ENCODE measurements at places on chromosomes 6 and 20. TPM values are rescaled to one million over a fixed set of nuclear protein-coding genes. Genes with fewer than 3 reads are reported as not detected.

DNA sequence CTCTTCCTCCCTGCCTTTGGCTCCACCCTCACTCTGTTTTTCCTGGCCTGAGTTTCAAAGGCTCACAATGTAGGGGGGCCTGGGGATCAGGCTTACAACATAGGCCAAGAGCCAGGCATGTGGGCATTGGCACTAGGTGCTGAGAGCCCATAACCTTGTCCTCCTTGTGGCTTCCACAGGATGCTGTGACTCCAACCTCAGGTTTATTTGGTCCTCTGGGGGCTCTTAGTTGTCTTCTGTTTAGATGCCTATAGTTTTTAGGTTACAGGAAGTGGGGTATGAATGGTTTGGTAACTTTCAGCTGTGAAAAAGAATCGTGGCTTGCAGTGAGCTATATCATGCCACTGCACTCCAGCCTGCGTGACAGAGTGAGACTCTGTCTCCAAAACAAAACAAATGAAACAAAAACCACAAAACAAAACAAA, 25.6 kb downstream of the MMP24 start:
- no peaks in the 10 kb centered on the region for H3K27me3 ChIP-seq
- no peak overlapping the region for H3K4me3 ChIP-seq
- no peak overlapping the region for H3K27ac ChIP-seq
- H3K36me3 ChIP-seq, result no peaks in the 10 kb centered on the region

BMP6 gene
- 1.6 TPM for total RNA-seq

DNA sequence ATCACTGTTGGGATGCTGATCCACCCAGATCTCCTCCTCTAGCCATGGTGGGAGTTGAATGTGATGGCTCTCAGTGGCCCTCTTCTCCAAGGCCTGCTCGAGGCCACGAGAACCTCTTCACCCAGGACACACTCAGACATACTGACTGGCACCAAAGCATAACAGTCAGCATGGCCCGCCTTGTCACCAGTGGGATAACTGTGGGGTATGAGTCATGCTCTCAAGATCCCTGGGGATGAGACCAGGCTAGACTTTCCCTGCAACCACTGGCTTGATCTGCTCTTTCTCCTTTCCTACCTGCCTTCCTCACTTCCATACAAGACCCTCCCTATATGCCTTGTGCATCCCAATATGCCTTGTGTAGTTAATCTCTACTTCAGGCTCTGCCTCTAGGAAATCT, 66.8 kb downstream of the RIN2 start:
- no peak for DNase-seq
- no peaks in the 10 kb centered on the region for H3K27me3 ChIP-seq
- H3K4me1 ChIP-seq, result no peaks in the 10 kb centered on the region
- H3K36me3 ChIP-seq, result no peaks in the 10 kb centered on the region

DNA sequence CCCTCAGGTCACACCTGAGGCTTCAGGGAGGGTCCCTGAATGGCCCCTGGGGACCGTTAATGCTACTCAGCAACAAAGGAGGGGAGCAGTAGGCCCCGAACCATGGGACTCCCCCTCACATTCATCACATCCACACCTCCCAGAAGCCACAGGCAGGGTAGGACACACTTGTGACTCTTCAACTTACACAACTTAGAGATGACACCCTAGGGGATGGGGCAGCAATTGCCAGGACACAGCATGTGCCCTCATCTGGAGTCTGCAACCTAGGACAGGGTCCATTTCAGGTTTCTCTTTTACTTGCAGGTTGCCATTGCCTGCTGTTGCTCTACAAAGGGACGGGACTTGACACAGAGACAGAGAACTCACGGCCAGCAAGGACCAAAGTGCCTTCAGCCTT, 770 bp downstream of the ULBP3 start:
- DNase-seq, result no peak
- no peak overlapping the region for H3K4me3 ChIP-seq
- H3K4me1 ChIP-seq, result peaks cover 9% of the 10 kb centered on the region
- no peaks in the 10 kb centered on the region for H3K27me3 ChIP-seq
- H3K36me3 ChIP-seq, result no peaks in the 10 kb centered on the region
- H3K27ac ChIP-seq, result no peak overlapping the region

- peaks cover 12% of the 10 kb centered on the region for H3K4me1 ChIP-seq
- no peaks in the 10 kb centered on the region for H3K27me3 ChIP-seq
- no peaks in the 10 kb centered on the region for H3K36me3 ChIP-seq
Measured at GRCh38 chr6:89828988-89829471, 650 bp upstream of the CASP8AP2 start.

DNA sequence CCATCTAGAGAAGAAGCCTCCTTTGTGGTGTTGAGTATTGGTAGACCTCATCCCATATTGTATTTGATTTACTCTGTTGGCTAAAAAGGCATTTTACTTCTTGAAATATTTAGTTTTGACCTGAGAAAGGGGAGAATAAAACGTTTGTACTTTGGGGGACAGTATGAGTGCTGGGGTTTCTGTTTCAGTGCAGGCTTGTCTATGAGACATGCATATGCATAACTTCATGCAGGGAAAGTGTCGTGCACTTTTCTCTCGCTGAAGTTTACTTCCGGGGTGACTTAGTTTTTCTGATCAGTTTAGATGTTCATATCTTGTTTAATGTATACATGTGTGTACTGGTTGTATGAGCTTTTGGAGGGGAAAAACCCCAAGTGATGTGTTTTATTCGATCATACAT, 59.5 kb downstream of the UTRN start:
- H3K27me3 ChIP-seq, result no peaks in the 10 kb centered on the region
- DNase-seq, result no peak
- no peak overlapping the region for H3K4me3 ChIP-seq
- H3K36me3 ChIP-seq, result no peaks in the 10 kb centered on the region
- peak overlapping the region; percentile 57 for H3K27ac ChIP-seq
- peaks cover 68% of the 10 kb centered on the region for H3K4me1 ChIP-seq

SPATS1 gene
- total RNA-seq, result not detected

- H3K4me1 ChIP-seq, result no peaks in the 10 kb centered on the region
- H3K27ac ChIP-seq, result no peak overlapping the region
- H3K36me3 ChIP-seq, result no peaks in the 10 kb centered on the region
- H3K27me3 ChIP-seq, result no peaks in the 10 kb centered on the region
Measured at GRCh38 chr6:16361121-16361520, 122.7 kb downstream of the GMPR start.

Measured in body of pancreas (tissue), 4 donors.